T-helper 1 cell (primary cell): ENCODE measurements at places on chromosomes 4 and X.

DNA sequence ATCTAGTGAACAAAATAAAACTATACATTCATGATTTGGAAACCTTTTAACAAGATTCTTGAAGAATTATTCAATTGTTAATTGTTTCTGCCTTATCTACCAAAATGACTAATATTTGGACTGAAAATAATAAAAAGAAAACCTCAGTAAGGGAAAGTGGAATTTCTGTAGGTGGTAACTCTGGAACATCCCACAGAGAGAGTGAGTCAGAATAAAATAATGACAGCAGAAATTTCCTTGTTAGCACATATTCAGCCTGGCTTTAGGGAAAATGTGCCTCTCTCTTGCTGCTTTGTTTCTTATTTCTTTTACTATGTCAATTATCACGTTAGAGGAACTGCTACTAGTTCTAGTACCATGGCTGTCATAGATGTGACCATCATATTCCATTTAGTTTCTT lies 421.5 kb upstream of the GNPDA2 start:
- no peak for DNase-seq

GRCh38 chr4:173328236-173328901 lies 5.8 kb downstream of the HMGB2 start:
- no peak for DNase-seq

GRCh38 chr4:57132743-57133137 lies 22.6 kb upstream of the IGFBP7 start:
- DNase-seq, result no peak

GRCh38 chrX:87924619-87925018 lies 407.0 kb downstream of the KLHL4 start:
- no peak for DNase-seq

- no peak for DNase-seq
These were observed 26.4 kb downstream of the MOSPD2 start for GRCh38 chrX:14899607-14900006.

GRCh38 chrX:42567268-42567667 lies 210.7 kb downstream of the PPP1R2C start:
- DNase-seq, result no peak

GRCh38 chr4:87134122-87134521 lies 86.3 kb downstream of the KLHL8 start:
- DNase-seq, result no peak

DNA sequence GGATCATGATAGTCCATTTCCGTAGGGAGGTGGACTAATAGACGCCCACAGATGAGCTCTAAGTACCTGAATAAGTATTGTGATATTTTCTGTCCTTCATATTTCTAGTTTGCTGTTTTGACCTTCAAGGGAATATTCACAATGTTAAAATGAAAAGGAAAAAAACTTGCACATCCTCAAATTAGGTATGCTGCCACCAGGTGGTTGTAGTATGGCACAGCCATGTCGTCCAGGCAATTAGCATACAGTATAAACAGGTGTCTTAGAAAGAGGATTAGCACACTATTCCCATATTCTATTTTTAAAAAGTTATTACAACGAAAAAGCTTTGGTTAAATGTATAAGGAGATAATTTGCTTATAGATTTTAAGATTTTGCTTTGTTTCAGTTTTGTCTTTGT lies 802.0 kb downstream of the RPA4 start:
- no peak for DNase-seq

GRCh38 chr4:119721878-119722277 lies 93.3 kb upstream of the PDE5A start:
- DNase-seq, result no peak

DNA sequence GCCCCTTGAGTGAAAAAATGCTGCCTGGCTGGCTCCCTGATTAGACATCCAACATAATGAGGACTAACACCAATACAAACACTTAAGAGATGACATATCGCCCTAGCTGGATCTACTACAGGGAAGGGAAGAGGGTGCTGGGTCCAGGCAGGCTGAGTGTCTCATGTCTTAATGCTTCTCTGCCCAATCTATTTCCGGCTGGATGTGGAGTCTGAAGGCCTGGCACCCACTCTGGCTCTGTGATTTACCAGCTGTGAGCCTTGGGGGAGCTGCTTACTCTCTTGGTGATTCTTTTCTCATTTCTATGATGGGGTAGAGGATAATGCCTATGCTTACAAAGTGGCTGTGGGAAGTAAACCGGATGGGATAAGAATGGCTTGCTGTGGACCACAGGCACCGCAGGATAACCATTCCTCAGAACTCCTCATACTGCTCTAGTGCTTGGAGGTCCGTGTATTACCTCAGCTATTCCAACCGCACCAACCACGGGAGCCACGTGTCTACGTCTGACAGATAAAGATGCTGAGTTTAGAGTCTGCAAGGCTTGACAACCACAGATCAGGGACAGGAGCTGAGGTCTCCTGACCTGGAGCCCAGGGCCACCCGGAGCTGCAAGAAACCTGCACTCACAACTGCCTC lies 161.7 kb downstream of the AFAP1 start:
- DNase-seq, result no peak

DNA sequence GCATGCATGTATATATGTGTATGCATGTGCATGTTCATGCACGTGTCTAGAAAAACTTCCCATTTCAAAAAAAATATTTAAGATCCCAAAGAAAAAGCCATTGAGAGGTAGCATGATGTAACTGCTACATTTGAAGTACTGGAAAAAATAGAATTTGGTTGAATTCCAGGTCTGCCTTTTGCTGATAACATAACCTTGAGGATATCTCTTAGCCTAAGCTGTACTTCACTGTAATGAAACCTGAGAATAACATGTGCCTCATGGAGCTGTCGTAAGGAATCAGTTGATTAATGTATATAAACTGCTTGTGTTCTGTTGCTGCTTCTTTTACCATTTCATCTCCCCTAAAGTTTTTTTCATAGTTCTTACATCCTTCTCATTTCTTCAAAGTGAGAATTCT lies 351.8 kb downstream of the GRIA2 start:
- no peak for DNase-seq

GRCh38 chr4:22901631-22902030 lies 208.9 kb downstream of the GBA3 start:
- DNase-seq, result no peak

DNA sequence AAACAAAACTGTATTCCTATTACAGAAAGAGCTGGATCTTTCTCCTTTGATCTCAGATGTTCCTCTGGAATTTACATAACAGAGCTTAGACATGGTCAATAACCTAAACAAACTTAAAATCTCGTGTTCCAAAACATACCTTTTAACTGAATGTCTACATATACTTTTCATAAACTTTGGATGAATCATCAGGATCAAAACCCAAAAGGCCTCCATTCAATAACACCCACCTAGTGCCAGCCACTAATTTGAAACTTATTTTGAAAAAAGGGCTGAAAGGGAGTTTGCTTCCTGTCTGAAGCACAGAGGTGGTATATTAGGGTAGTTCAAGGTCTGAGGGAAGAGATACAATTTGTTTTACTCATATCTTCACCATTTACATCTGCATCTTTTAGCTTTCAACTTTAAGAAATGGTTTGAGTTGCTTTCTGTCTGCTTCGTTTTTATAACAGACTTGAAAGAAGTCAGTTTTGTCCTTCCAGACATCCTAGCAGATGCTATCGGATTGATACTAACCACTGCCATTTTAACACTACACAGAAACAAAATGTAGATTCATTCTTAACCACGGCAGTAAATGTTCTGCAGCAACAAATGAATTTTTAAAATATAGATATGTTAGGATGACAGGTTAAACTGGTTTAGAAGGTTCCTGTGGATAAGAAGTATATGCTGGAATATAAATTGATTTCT lies 242.8 kb upstream of the DKK2 start:
- DNase-seq, result no peak

- no peak for DNase-seq
These were observed 39.9 kb upstream of the PCDH19 start for GRCh38 chrX:100449696-100450608.

- no peak for DNase-seq
These were observed 212.4 kb upstream of the NEIL3 start for GRCh38 chr4:177097291-177097690.

- no peak for DNase-seq
These were observed 26.2 kb upstream of the NFKB1 start for GRCh38 chr4:102474736-102475504.

- no peak for DNase-seq
These were observed 89.2 kb upstream of the PRDX4 start for GRCh38 chrX:23578079-23578478.

GRCh38 chr4:5865896-5866599 lies 26.8 kb downstream of the CRMP1 start:
- no peak for DNase-seq

DNA sequence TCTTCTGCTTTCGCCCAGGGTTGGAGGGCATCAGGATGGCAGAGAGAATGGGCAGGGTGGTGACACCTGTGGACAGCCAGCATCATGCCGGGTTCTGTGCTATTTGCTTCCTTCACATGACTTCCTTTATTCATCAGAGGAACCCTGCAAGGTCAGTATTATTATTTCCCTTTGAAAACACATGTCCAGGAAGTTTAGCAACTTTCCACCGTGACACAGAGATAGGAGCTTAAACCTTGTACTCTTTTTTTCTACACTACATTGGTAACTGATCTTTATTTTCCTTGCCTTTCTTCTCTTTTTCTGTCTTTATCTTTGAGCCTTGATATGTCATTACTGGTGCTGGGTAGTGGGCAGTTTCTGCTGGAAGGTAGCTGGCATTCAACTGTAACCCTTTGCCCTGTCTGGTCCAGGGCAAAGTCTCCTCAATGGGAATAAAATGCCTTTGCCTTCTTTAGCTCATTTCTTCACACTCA lies 5.0 kb upstream of the MGST2 start:
- DNase-seq, result no peak

DNA sequence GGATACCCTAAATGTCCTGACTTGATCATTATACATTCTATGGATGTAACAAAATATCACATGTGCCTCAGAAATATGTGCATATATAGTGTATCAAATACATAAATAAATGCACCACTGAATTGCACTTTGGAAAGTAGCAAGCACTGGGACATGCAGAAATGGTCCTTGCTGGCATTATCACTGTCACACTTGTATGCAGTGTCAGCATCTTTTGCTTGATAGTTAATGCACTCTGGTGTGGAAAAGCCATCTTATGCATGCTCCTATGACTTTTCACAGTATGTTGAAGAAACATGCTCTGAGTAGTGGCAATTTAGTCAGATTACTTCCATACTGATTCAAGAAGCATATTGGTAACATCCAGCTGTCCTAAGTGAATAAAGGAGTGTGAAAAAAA lies 27.5 kb upstream of the REPS2 start:
- no peak for DNase-seq

DNA sequence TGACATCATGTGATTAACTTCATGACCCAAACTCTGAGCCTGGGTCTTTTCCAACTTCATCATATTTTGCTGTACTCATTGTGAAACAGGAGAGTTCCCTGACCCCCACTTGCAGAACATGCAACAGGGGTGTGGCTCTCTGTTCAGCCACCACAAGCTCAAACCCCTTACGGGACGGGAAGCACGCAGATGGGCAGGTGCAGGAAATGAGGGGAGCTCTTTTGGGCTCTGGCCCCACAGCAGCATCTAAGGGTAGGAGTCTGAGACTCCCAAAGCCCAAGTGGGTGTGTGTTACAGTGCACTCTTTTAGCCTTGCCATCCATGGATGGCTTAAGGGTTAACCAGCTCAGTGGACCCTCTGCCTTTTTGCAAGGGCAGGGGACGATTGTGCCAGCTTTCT lies 599.5 kb upstream of the SMIM31 start:
- DNase-seq, result no peak

DNA sequence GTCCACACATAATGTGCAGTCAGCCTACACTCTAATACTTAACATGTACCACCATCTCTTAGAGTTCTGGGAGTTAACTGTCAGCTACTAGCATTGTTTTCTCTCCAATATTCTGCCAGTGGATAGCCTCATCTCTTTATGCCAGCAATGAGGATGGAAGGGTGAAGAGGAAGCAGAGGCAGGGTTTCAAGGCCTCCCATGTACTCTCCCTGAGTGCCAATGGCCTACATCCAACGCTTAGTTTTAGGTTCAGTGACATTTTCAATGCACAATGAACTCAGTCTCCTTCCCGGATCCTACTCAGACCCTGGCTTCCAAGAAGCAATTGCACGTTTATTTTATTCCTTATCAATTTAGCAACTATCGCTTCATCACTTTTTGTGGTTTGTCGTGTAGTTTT lies 686.1 kb downstream of the DMD start:
- DNase-seq, result no peak

DNA sequence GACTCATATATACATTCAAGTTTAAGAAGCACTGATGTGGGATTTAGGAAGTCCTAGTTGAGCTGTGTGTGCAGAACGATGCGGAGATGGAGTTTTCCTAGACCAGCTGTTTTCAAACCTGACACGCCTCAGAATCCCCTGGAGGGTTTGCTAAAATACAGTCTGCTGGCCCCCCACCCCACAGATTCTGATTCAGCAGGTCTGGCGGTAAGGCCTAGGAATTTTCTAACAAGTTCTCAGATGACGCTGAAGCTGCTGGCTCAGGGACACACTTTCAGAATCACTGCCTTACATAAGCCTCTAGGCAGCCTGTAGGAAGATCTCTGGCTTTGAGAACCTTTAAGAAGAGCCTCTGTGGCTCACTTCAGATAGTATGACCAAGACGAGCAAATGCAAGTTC lies 73.1 kb downstream of the PHEX start:
- no peak for DNase-seq

- no peak for DNase-seq
These were observed 10.9 kb upstream of the WDFY3 start for GRCh38 chr4:84977396-84977795.

GRCh38 chr4:10097906-10098779 lies 18.5 kb downstream of the WDR1 start:
- DNase-seq, result no peak

GRCh38 chr4:47814618-47815295 lies 23.1 kb downstream of the CORIN start:
- no peak for DNase-seq

DNA sequence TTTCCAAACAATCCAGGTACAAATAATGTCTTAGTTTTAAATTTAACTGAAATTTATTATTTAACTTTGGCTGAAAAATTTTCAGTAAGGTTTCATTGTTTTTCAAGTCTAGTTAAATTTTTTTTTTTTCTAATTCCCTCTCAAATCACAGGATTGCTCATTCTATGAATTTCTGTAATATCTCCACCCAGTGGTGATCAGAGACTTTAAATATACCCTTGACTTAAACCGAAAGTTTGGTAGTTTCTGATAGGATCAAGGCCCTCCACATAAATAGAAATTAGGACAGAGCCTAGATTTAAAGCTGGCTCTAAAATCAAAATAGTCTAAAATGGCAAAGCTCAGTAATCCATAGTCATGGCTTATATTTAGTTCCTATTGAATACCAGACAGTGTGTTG lies 175.4 kb downstream of the TBCK start:
- no peak for DNase-seq

DNA sequence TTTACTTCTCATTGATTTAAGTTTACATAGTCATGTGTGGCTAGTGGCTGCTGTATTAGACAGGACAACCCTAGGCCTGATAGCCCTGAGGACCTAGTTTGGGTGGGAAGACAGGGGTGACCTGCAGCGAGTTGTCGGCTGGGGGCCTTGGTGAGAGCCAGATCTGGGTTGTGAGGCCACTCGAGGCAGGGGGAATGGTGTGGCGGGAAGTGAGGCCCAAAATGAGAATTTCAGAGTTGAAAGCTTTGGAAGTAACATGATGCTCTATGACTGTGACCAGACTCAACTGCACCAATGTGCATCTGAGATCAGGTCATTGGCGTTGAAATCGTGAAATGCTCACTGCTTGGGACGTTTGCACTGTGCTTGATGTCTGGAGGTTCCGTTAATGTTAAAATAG lies 72.9 kb downstream of the TBL1X start:
- no peak for DNase-seq
